ENCODE measurements at places on chromosomes 16 and 17. TPM values are rescaled to one million over a fixed set of nuclear protein-coding genes. Genes with fewer than 3 reads are reported as not detected.

- H3K36me3 ChIP-seq: no peaks in the 10 kb centered on the region
- no peak for DNase-seq
- no peak overlapping the region for H3K27ac ChIP-seq
- H3K27me3 ChIP-seq: peaks cover 78% of the 10 kb centered on the region
- peaks cover 10% of the 10 kb centered on the region for H3K4me1 ChIP-seq
- no peak overlapping the region for H3K4me3 ChIP-seq
These were observed 14.6 kb downstream of the COL1A1 start for GRCh38 chr17:50186661-50187393.

DNA sequence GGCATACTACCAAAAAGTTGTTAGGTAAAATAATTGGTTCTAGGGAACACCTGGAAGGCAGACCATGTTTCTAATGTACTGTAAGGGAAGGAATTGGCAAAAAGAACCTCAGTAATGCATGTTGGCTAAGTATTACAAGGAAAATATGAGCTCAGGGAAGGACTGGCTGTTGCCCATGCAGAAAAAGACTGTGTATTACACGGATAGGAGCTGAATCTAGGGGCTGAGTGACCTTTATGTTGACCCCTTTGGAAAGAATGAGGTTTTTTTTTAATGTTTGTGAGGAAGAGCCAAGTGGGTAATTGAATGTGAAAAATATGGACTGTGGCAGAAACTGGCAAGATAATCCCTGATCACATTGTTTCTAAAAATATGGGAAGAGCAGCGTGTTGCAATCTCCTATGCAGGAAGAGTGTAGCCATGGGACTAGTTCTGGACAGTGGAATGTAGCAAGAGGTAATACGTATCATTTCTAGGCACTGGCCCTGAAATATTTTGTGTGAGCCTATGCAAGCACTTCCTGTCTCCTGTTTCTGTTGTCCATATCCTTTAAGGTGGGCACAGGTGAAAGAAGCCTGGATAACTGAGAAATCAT lies 95.1 kb upstream of the CNTNAP4 start:
- no peak overlapping the region for H3K4me3 ChIP-seq
- no peaks in the 10 kb centered on the region for H3K4me1 ChIP-seq
- H3K36me3 ChIP-seq: no peaks in the 10 kb centered on the region
- no peaks in the 10 kb centered on the region for H3K27me3 ChIP-seq
- DNase-seq: no peak
- H3K27ac ChIP-seq: no peak overlapping the region

DNA sequence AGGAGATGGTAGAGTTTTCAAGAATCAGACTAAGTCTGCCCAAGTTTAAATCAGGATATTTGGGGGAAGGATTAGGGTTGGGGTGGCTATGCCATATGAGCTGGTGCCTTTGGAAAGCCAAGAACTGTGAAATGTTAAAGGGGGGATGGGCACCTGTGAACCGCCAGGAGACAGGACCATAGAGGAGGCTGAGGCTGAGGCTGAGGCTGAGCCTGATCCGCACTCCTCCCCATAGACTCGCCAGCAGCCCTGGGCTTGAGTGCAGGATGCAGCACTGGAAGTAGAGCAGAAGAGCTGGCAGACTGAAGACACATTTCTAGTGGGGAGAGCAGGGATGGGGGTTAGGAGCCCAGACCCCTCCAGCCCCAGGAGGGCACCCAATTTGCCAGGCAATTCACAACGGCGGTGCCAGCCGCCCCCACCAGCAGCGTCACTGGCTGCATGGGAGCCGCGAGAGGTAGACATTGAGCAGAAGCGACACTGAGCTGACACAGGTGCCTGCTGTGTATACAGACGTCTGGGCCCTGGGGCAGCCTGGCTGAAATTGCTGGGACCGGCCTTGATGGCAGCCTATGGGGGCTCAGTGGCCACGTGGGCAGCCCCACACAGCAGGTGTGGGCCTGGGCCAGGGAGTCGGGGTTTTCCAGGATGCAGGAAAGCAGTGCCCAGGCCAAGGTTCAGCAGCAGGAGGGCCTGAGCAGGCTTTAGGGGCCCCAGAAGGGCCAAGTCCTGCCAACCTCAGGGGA lies 9.2 kb downstream of the PIMREG start:
- no peaks in the 10 kb centered on the region for H3K27me3 ChIP-seq
- no peak overlapping the region for H3K4me3 ChIP-seq
- DNase-seq: no peak
- H3K36me3 ChIP-seq: peaks cover 18% of the 10 kb centered on the region
- peaks cover 12% of the 10 kb centered on the region for H3K4me1 ChIP-seq

GRCh38 chr16:84239909-84240308 lies at the start of gene KCNG4:
KCNG4 (minus strand) TSS chr16:84240012; CDS start chr16:84237485, 2,527 bp downstream.
- no peaks in the 10 kb centered on the region for H3K36me3 ChIP-seq
- no peak within 1 kb of the TSS for H3K4me3 ChIP-seq
- H3K4me1 ChIP-seq: no peaks in the 10 kb centered on the region
- no peak within 1 kb of the TSS for H3K27ac ChIP-seq
- DNase-seq: no peak

DNA sequence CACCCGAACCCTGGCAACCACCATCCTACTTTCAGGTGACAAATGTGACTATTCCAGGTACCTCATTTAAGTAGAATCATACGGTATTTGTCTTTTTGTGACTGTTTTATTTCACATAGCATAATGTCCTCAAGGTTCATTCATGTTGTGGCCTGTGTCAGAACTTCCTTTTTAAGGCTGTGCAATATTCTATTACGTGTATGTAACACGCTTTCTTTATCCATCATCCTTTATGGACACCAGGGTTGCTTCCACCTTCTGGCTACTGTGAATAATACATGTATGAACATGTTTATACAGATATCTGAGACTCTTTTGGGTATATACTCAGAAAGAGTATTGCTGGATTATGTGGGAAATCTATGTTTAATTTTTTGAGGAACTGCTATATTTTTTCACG lies 28.7 kb upstream of the RSL1D1 start:
- H3K4me1 ChIP-seq: no peaks in the 10 kb centered on the region
- DNase-seq: no peak
- H3K4me3 ChIP-seq: no peak overlapping the region
- H3K36me3 ChIP-seq: peaks cover 66% of the 10 kb centered on the region
- no peak overlapping the region for H3K27ac ChIP-seq
- no peaks in the 10 kb centered on the region for H3K27me3 ChIP-seq

DNA sequence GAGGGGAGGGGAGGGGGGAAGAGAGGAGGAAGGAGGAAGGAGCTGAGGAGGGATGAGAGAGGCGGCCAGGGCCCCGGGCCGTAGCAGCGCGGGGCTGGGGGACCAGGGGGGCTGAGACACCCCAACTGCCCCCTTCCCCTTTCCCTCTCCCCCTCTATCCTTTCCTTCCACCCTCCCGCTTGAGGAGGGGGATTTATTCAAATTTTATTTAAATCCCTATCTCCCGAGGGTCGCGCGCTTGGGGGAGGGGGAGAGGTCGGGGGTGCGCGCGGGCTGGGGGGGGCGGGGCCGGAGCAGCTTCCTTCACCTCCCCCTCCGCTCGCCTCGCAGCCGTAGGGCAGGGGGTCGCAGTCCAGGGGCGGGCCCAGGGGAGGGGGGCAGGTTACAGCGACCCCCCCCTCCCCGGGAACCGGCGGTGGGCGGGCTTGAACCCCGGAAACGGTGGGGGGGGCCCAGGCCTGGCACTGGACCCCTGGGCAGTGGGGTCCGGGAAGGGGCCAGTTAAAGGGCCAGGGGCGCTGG lies at the start of gene FBXL19:
Gene FBXL19, plus strand, starts transcription at position 19 of the 522 bp plus-strand sequence. CDS start 2,183 bp downstream, outside the sequence.
- peak within 1 kb of the TSS; percentile 100 for H3K27ac ChIP-seq
- peaks cover 47% of the 10 kb centered on the region for H3K36me3 ChIP-seq
- H3K4me1 ChIP-seq: peaks cover 26% of the 10 kb centered on the region
- H3K4me3 ChIP-seq: peak within 1 kb of the TSS; percentile 94
- no peak for DNase-seq
- no peaks in the 10 kb centered on the region for H3K27me3 ChIP-seq

DNA sequence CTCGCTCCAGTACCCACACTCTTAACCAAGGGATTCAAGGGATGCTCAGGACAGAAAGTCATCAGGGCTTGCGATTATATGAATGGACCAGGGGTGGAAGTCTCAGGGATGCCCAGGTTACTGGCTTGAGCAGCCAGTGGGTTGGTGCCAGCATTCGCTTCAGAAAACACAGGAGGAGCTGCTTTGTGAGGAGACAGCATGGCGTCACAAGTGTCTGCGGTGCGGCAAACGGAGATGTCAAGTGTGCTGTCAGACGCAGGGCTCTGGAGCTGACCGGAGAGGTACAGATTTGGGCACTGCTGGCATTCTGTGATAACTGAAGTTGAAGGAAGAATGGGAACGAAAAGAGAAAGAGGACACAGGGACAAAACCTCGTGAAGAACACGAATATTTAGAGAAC lies 4.1 kb downstream of the MARCHF10 start:
- H3K36me3 ChIP-seq: peaks cover 4% of the 10 kb centered on the region
- no peak overlapping the region for H3K4me3 ChIP-seq

DNA sequence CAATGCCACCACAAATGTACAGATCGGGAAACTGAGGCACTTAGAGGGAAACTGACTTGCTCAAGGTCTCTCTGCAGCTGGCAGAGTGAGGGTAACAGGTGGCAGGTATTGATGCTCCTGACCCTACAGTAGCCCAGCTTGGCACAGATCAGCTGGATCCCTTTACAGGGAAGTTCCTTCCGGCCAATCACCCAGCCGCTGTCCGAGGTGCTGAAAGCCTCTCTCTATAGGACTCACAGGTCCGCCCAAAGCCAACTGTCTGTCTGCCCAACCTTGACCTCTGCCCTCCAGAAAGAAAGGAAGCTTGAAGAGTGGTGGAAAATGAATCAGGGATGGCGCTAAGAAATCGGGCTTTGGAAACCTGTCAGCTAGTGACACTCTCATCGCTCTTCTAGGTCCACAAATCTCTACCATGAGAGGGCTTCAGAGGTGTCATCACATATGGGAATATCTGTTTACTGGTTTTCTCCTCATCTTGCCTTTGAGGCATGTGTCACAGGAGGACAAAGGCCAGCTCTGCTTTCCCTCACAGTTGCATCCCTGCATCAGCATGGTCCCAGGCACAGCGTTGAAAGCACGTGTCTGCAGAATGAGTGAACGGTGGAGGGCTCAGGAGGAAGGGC lies 246.2 kb downstream of the KATNIP start:
- H3K4me1 ChIP-seq: no peaks in the 10 kb centered on the region
- H3K4me3 ChIP-seq: no peak overlapping the region

- H3K36me3 ChIP-seq: peaks cover 12% of the 10 kb centered on the region
- no peaks in the 10 kb centered on the region for H3K27me3 ChIP-seq
- H3K4me1 ChIP-seq: peaks cover 14% of the 10 kb centered on the region
- no peak overlapping the region for H3K27ac ChIP-seq
- H3K4me3 ChIP-seq: no peak overlapping the region
- no peak for DNase-seq
These were observed 18.9 kb downstream of the SLC5A10 start for GRCh38 chr17:18970582-18971480.

GRCh38 chr17:32123782-32124181 lies 18.5 kb upstream of the RHOT1 start:
- no peak for DNase-seq
- no peaks in the 10 kb centered on the region for H3K27me3 ChIP-seq
- H3K4me3 ChIP-seq: no peak overlapping the region
- peaks cover 17% of the 10 kb centered on the region for H3K4me1 ChIP-seq
- no peak overlapping the region for H3K27ac ChIP-seq
- peaks cover 7% of the 10 kb centered on the region for H3K36me3 ChIP-seq

GRCh38 chr16:65315081-65315780 lies 193.4 kb upstream of the CDH11 start:
- H3K4me3 ChIP-seq: no peak overlapping the region
- no peaks in the 10 kb centered on the region for H3K27me3 ChIP-seq
- H3K4me1 ChIP-seq: no peaks in the 10 kb centered on the region
- no peak overlapping the region for H3K27ac ChIP-seq
- no peak for DNase-seq

GRCh38 chr16:21084631-21085225 lies 65.9 kb downstream of the DNAH3 start:
- H3K4me1 ChIP-seq: peaks cover 11% of the 10 kb centered on the region
- no peak overlapping the region for H3K27ac ChIP-seq
- no peak overlapping the region for H3K4me3 ChIP-seq
- no peaks in the 10 kb centered on the region for H3K36me3 ChIP-seq
- no peaks in the 10 kb centered on the region for H3K27me3 ChIP-seq

- H3K4me1 ChIP-seq: no peaks in the 10 kb centered on the region
- no peak overlapping the region for H3K4me3 ChIP-seq
- no peaks in the 10 kb centered on the region for H3K27me3 ChIP-seq
These were observed 1239.8 kb upstream of the GOT2 start for GRCh38 chr16:59973966-59974365.

DNA sequence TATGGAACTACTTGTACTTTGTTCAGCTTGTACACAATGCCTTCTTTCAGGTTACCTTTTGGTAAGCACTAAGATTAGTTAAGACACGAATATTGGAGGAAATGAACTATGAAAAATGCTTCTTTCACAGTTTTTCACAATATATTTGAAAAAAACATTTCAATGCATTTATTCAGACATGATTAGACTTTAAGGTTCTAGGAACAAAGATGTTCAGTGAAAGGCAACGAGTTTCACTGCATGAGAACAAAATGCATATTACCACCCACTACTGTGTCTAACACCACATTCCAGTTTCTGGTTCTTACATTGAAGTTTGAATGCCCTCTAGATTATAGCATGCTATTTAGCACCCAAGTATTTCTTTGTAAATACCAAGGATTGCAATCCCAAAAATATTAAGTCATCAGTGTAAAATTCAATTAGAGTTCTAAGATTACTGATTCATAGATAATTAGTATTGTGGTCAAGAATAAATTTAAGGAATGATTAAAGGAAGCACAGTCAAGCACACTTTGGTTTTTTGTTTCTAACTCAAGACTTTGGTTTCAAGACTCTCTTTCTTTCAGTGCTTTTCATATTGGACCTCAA lies 261.7 kb downstream of the CEP112 start:
- no peak overlapping the region for H3K27ac ChIP-seq
- no peaks in the 10 kb centered on the region for H3K4me1 ChIP-seq
- DNase-seq: no peak
- no peaks in the 10 kb centered on the region for H3K36me3 ChIP-seq
- no peaks in the 10 kb centered on the region for H3K27me3 ChIP-seq
- no peak overlapping the region for H3K4me3 ChIP-seq

DNA sequence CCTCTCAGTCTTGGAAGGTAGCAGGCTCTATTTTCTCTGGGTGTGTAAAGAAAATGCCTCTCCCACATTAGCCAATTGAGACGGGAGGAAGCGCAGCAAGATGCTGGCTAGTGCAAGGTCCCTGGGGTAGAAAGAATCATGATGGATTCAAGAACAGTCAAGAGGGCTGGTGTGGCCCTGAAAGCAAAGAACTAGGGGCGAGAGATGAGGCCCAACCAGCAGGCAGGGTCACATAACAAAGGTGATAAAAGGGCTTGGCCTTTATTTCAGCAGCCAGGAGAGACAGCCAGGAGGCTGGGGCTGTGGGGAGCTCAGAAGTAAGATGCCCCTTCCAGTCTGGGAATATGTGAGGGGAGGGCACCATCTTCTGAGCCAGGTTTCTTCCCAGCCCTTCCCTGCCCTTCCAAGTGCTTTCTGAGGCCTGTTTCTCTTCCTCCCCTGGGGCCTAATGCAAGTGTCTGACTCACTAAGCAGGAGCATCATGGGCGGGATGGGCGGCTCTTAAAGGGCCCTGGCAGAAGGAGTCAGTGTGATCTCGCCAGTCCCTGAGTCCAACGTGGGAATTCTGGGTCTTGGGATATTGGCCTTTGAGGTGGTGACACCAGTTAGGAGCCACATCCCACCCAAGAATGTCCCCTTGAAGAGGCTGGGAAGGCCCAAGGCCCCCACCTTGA lies 3.9 kb upstream of the NLRC5 start:
- H3K27me3 ChIP-seq: peaks cover 45% of the 10 kb centered on the region
- no peak overlapping the region for H3K27ac ChIP-seq
- peak; percentile 44 for DNase-seq
- peaks cover 30% of the 10 kb centered on the region for H3K4me1 ChIP-seq
- no peak overlapping the region for H3K4me3 ChIP-seq

GRCh38 chr16:27449434-27450195 lies 47.6 kb downstream of the IL21R start:
- H3K4me3 ChIP-seq: no peak overlapping the region
- no peak overlapping the region for H3K27ac ChIP-seq
- H3K4me1 ChIP-seq: no peaks in the 10 kb centered on the region
- no peaks in the 10 kb centered on the region for H3K36me3 ChIP-seq

Gene SMTNL2
- total RNA-seq: not detected

Gene SSTR5
- total RNA-seq: not detected

Gene PIEZO1
- total RNA-seq: 177 TPM

Gene PRSS36
- 1.6 TPM for total RNA-seq
